T-cell (primary cell): ENCODE measurements at places on chromosomes 2 and 18. TPM values are rescaled to one million over a fixed set of nuclear protein-coding genes. Genes with fewer than 3 reads are reported as not detected.

The MARCO gene
- total RNA-seq = 0.47 TPM

DNA sequence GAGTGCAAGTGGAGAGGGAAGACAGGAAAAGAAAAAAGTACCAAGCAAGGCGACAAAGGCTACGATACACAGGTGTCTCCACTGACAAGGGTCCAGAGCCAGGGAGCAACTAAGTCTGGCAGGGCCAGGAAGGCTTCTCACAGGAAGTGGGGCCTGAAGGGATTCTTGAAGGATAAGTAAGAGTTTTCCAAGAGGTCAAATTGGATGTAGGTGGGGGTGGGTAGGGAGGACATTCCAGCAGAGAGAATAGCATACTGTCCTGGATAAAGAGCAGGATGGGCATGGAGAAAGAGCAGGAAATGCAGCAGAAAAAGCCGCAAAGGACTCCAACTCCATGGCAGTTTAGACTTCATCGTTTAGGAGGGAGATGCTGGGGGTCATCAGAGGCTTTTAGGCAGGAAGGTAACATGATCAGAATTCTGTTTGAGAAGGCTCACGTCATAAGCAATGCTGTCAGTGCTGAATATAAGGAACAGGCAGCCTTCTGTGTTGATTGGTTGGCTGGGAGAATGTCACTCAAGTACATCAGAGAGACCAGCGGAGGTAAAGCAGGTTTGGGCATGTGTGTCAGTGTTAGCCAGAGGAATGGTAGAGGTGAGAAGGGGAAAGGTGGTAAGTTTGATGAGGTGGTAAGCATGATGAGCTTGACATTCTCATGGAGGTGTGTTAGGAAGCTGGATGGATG is 35.1 kb downstream of the ARHGAP25 start:
- DNase-seq = no peak

The XIRP2 gene
- total RNA-seq = not detected

The WDR12 gene
- total RNA-seq = 10.3 TPM

DNA sequence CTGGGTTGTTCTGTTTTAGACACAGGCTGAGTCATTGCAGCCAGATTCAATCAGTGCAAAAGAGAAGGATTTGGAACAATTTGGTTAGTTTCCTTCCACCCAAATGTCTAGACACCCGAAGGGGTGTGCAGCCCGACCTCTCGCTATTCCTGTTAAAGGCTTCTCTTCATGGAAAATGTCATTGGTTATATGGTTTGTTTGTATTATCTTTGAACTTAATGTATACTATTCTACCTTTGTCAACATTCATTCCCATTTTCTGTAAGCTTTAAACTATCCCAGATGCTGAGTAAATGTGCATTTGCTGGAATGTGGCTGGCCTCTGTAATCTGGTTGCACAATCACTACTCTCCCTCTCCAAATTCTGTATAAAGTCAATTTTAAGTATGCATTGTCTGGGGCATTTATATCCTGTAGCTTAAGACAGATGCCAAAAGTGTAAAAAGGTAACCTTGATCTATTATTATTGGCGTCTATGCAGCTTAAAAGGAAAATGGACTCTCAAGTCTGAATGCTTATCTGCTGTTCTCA is 80.4 kb upstream of the RND3 start:
- DNase-seq = no peak

DNA sequence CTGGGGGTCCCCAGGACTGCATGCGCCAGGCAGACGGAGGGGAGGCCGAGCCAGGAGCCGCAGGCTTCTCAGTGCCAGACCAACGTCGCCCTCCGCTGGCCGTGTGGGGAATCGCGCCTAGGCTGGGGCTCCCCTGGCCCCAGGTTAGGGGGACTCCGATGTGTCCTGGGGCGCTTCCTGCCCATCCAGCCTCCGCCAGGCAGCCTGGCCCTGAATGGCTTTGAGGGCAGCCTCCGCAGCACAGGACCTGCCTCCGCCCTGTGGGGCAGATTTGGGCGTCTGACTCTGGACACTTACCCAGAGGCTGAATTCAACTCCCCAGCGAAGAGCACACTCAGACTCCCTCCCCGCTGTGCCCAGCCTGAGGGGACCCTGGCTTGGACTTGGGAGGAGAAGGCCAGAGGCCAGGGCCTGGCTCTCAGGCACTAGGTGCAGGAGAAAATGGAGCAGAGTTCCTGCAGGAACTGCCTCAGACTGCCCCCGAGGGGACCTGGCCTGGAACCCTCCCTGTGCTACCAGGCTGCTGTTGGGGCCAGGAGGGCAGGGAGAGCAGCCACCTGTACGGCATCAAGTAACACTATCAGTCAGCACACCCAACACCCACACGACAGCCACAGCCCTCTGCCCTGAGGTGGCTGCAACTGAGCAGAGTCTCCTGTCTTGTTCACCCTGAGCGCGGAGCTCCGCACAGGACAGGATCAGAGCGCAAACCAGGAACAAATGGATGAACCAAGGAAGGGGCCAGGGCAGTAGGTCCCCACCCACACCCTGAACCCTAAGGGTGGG is 597 bp upstream of the TEKT4 start:
- DNase-seq = no peak

- DNase-seq = no peak
Measured at GRCh38 chr18:48902023-48902855, 48.5 kb downstream of the SMAD7 start.

- DNase-seq = no peak
Measured at GRCh38 chr2:102022884-102023539, 31.3 kb downstream of the IL1R2 start.

The CSRNP3 gene
- not detected for total RNA-seq

GRCh38 chr2:108833219-108833618 is 46.6 kb downstream of the CCDC138 start:
- DNase-seq = no peak

The IMPA2 gene
- total RNA-seq = 5.0 TPM

GRCh38 chr2:119256582-119256921 is 32.9 kb downstream of the STEAP3 start:
- no peak for DNase-seq

GRCh38 chr2:169759987-169760386 is 26.4 kb downstream of the KLHL23 start:
- DNase-seq = no peak

GRCh38 chr18:76374330-76375281 is 120.4 kb downstream of the ZNF516 start:
- DNase-seq = no peak

DNA sequence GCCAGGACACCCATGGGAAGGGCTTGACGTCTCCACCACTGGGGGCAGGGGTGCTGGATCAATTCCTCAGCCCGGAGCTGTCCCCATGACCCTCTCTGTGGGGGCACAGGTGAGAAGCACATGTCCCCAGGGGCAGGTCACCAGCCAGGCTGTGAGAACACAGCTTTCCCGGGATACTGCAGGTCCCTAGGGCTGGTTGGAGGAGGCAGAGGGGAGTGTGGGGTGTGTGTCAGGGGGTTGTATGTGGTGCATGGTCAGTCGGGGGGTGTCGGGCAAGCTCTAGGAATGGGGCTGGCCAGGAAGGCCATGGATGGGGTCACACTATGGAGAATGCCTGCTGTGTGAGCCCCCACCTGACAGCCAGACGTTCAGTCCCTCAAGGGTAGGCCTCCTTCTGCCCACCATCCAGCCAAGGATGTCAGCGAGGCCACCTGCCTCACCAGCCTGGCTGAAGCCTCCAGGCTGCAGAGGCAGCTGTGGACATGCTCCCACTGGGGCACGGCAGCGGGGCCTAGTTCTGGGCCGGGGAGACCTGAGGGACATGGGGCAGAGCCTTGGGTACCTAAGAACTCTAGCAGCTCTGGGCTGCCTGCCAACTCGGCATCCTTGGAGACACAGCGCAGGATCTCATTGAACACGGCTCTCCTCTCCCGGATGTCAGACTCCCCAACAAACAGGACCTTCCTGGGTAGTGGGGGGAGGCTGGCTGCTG is 10.3 kb downstream of the HS1BP3 start:
- DNase-seq = no peak

DNA sequence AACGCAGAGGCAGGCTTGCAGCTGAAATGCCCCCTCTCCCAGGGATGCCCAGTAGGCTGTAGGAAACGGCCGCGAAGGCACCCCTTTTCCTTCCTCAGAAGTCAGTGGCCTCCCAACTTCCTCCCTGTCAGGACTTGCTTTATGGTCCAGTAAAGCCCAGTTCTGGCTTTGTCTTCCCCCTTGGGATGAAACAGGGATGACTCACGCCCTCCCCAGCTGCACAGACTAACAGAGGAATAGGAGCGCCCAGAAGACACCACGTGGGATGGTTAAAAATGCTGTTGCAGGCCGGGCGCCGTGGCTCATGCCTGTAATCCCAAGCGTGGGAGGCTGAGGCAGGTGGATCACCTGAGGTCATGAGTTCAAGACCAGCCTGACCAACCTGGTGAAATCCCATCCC is 6.9 kb downstream of the CREG2 start:
- no peak for DNase-seq

DNA sequence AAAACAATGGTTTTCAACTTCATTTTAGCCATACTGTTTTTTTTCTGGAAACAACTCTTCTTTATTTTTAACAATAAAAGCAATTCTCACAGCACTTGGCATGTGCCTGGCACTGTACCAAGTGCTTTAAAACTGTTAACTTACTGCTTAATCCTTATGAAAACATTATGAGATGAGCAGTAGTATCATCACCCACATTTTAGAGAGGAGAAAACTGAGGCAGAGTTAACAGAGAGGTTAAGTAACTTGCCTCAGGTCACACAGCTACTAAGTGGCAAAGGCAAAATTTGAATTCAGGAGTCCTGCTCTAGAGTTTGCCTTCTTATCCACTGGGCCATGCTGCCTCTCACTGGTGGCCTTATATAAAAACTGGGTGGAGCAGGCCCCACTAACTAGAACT is 23.2 kb downstream of the CTIF start:
- no peak for DNase-seq

DNA sequence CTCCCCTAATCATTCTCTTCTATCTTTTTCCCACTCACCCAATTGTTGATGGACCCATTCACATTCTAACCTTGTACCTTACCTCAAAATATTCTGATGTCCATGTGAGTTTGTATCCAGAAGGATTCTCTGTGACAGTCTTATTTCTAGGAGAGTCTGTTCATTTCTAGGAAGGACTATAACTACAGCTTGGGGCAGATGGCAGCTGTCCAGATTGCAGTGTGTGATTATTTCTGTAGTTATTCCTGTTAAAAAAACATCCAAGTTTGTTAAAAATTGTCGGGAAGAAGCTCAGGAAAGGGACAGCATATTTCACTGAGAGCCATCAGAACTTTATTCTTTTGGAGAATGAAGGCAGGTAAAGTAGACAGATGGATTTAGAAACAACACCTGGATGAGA is 142.6 kb downstream of the RAPGEF4 start:
- no peak for DNase-seq

The SCN1A gene
- not detected for total RNA-seq

The ASIC4 gene
- total RNA-seq = 0.20 TPM

DNA sequence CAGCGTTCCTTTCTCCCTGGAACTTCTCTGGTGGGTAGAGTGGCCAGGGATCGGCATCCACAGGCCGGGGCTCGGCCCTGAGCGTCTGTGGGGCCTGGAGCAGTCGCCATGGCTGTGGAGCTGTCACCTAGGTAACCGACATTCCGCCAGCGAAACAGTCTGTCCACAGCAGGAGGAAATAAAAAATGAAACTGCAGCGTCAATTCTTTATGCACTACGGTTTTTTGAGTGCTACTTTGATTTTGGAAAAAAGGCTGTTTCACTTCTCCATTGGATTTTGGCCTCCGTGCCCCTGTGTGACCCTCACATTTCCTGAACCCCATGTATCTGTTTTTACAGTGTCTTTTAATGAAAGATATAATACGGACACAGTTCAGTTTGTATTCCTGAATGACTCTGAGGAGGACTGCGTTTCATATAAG is 163.4 kb downstream of the LDLRAD4 start:
- peak; percentile 46 for DNase-seq

The KCNK3 gene
- not detected for total RNA-seq

The R3HDM1 gene
- total RNA-seq = 40.2 TPM

The L3MBTL4 gene
- total RNA-seq = 0.83 TPM

DNA sequence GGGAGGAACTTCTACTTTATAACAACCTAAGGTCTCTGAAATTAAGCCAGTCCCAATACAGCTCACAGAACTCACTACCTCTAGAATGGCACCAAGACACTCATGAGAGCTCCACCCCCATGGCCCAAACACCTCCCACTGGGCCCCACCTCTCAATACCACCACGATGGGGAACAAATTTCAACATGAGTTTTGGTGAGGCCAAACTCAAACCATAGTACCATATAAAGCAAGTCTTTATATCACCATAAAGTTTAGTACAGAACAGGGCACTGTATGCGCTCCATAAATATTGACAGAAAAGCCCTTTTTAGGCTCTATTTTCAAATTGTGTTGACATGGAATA is 3.3 kb downstream of the AFG3L2 start:
- DNase-seq = no peak

GRCh38 chr2:170235860-170236679 is 58.1 kb downstream of the MYO3B start:
- DNase-seq = no peak
